GOT3 (cell line): ENCODE measurements at places on chromosomes 5 and 9.

DNA sequence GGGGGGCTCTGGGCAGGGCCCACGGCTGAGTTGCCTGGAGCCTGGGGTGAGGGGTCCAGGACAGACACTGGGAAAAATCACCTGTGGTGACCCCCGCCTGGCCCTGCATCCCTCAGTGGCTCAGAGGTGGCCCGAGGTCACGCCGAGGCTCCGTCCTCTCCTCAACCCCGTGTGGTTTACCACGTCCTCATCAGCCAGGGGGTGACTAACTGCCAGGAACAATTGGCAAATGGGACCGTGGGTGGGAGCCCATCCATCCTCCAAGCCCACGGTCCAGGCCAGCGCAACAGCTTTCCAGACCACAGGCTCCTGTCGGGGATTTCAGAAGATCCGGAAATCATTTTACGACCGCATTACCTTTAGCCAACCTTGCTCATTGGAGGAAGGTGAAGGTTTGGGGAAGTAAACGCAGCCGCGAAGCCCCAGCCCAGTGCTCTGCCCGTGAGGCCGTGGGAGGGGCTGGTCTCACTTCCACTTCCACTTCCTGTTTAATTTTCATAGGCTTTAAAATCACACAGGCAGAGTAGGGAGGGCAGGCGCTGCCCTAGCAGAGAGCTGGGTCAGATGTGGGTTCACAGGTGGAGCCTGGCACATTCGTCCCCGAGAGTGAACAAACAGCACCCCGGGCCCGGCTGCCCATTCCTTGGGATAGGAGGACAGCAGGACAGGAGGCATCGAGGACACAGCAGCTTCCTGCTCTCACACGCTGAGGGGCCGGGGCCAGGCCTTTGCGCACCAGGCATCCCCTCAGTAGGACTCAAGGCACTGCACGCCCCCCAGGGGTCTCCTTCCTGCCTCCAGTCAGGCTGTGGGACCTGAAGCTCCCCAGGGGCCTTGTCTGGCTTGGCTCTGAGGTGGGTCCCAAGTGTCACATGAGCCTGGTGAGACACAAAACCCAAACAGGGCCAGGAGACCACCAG lies 19.8 kb upstream of the SLC9A3 start:
- DNase-seq = no peak

- no peak for DNase-seq
These were observed 5.6 kb downstream of the AMBP start for GRCh38 chr9:114072184-114073140.

DNA sequence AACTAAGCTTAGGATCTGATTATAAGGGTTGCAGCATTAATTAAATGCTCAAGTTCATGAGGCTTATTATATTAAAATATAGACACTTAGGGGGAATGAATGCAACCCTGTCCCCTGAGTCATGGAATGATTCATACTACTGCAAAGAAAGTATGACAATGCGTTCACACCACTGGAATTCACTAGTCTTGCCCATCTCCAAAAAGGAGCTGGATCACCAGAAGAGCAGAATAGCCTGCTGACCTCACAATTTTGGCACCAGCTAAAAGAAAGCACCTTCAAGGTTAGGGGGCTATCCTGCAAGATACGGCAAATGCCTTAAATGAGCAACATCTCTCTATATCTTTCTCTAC lies 32.0 kb upstream of the TMED7 start:
- no peak for DNase-seq

GRCh38 chr9:71364186-71364955 lies 242.9 kb upstream of the TRPM3 start:
- DNase-seq = no peak

DNA sequence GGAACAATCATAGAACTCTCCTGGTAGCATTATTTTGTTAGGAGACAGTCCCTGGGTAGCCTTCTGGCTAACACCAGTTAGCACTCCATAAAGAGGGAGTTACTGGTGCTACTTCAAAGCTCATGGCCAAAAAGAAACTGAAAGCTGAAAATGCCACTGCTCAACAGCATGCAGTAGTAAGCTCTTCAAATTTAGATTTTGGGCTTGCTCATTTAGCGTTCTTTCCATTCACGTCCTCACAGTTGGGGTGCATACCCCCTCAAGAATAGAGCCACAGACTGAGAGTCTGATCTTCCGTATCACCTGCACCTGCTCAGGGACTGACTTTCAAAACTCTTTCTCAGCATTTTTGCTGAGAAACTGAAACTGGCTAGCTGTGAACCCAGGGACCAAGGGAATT lies 24.7 kb downstream of the NTRK2 start:
- no peak for DNase-seq

DNA sequence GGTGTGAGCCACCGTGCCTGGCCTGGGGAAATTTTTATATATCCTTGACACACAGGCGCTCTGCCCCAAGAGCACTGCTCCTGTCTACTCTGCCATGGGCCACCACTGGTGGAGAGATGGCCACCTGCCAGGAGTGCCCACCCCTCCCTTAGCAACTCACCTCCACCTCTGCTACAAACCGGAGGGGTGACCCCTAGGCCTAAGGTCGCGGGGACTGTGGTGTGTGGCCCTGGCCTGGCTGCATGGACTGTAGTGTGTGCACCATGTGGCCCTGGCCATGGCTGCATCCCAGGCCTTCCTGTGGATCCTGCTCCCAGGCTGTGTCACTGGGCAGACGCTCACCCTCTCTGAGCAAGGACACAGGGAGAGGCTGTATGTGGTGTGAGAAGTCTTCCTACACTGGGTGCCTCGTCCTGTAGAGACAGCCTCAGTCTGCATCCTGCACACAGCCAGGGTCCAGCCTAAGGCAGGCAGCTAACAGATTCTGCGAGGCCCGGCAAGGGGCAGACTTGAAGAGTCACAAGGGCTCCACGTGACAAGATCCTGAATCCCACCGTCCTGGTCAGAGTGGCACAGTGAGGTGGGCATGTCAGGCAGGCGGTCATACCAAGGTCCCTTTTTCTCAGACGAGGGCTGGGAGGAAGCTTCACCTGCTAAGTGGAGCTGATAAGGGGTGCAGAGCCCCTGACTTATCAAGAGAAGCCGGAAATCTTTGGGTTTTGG lies 10.3 kb downstream of the NINJ1 start:
- no peak for DNase-seq
